ENCODE measurements at places on chromosomes 12 and 14.

GRCh38 chr14:40694023-40694422, 912.7 kb upstream of the LRFN5 start:
- DNase-seq: no peak

GRCh38 chr12:6745741-6746525, 7.0 kb downstream of the MLF2 start:
- DNase-seq: no peak

- DNase-seq: no peak
Measured at GRCh38 chr12:24079083-24079482, 129.6 kb upstream of the SOX5 start.

- no peak for DNase-seq
Measured at GRCh38 chr12:120692524-120693033, 5.6 kb downstream of the MLEC start.

GRCh38 chr12:23944067-23944466, 5.4 kb downstream of the SOX5 start:
- DNase-seq: no peak

DNA sequence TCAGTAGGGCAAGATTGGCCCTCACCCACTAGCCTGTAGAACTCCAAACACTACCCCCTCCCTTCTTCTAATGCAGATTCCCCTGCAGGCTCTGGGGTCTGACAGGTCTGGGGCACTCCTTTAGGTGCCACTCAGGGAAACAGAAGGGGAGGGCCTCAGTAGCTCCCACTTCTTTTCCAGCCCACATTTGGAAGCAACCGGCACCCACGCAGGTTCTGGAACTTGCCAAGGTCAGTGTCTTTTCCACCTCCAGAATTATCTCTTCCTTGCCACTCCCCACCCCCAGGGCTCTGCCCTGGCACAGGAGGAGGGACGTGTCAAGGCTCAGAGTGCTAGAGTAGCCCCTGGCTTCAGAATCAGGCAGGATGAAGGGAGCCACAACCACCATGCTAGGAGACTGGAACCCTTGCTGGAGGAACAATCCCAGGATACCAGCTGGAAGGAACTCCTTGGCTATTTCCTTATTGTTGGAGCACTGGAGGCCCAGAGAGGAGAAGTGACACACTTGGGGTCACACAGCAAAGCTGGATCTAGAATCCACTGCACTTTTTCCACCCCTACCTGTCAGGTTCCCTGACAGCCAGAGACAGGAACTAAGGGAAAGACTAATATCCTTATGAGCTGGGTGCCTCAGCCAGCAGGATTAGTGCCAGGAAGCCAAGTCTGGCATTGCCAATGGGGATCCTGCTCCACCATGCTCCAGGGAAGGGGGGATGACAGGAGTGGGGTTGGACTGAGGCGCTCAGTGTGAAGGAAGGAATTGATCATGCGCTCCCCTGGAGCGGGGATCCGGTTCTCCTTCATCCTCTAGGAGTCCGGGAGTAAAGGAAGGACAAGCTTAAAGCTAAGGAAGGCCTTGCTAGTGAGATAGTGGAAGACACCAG, 1.8 kb upstream of the FIGNL2 start:
- no peak for DNase-seq

- no peak for DNase-seq
Measured at GRCh38 chr12:64128366-64128765, 93.7 kb downstream of the KICS2 start.

GRCh38 chr12:121791671-121792551, 1.6 kb downstream of the RHOF start:
- no peak for DNase-seq

GRCh38 chr12:20490213-20490612, 121.9 kb downstream of the PDE3A start:
- DNase-seq: no peak

GRCh38 chr14:20707622-20708021, 19.1 kb downstream of the ANG start:
- no peak for DNase-seq

DNA sequence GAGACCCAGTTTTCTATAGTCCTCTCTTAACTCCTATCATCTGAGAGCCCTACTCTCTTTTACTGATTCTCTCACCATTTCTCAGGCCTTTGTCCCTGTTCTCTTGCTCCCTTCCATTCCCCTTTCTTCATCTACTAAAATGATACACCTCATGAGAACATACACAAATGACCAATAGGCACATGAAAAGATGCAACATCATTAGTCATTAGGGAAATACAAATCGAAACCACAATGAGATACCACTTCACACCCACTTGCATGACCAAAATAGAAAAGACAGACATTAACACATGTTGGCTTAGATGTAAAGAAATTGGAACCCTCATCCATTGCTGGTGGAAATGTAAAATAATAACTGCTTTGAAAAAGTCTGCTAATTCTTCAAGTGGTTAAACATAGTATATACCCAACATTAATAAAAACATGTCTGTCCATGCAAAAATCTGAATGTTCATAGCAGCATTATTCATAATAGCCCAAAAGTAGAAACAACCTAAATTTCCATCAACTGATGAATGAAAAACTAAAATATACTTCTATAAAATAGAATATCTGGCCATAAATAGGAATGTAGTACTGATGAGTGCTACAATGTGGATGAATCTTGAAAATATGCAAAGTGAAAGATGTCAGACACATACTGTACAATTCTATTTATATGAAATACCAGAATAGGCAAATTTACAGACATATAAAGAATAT, 66.0 kb downstream of the DENND5B start:
- DNase-seq: no peak

- no peak for DNase-seq
Measured at GRCh38 chr12:91565846-91566245, 383.2 kb upstream of the DCN start.

DNA sequence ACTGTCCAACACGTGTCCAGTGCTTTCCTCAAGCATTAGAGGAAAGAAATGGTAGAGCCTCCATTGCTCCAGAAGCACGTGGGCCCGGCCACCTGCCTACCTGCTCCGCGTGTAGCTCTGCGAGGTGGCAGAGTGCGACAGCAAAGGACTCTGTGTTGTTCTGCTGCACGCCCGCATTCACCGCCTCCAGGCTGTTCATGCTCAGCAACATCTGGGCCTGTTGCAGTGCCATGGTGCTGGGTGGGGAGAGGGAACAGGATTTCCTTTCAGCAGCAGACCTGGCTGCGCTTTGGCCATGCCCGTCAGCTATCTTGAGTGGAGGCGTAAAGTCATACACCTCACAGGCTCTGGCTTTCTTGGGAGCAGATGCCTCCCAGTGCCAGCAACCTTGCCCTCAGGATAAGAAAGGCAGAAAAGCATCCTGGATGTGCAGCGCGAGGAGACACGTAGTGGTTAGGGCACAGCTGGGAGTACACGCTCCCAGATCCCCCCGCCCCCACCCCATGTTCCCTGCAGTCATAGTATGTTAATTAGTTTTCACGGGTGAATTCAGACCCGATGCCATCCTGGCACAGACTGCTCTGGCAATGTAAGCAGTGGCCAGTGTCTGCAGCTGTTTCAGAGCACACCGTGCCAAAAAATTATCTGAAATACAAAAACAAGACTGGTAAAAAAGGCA, 25.1 kb downstream of the ANAPC5 start:
- no peak for DNase-seq

GRCh38 chr12:70186436-70186835, 56.8 kb upstream of the CNOT2 start:
- no peak for DNase-seq

DNA sequence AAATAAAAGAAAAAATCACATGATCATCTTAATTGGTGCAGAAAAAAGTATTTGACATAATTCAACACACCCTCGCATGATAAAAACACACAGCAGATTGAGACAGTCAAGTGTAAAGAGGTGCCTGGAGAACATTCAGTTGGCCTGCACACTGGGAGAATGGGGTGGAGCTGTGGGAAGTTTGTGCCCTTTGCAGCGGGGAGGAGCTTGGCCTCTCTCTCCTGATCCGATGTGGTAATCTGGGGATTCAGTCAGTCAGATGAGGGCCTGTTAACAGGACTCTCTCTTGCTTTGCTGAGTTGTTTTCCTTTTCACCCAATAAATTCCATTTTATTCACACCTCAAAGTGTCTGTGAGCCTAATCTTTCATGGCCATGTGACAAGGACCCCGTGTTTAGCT, 5.9 kb downstream of the SERPINA6 start:
- DNase-seq: no peak

- no peak for DNase-seq
Measured at GRCh38 chr12:124745891-124746570, 117.6 kb downstream of the SCARB1 start.

GRCh38 chr12:78199926-78200325, 369.2 kb downstream of the NAV3 start:
- DNase-seq: no peak

DNA sequence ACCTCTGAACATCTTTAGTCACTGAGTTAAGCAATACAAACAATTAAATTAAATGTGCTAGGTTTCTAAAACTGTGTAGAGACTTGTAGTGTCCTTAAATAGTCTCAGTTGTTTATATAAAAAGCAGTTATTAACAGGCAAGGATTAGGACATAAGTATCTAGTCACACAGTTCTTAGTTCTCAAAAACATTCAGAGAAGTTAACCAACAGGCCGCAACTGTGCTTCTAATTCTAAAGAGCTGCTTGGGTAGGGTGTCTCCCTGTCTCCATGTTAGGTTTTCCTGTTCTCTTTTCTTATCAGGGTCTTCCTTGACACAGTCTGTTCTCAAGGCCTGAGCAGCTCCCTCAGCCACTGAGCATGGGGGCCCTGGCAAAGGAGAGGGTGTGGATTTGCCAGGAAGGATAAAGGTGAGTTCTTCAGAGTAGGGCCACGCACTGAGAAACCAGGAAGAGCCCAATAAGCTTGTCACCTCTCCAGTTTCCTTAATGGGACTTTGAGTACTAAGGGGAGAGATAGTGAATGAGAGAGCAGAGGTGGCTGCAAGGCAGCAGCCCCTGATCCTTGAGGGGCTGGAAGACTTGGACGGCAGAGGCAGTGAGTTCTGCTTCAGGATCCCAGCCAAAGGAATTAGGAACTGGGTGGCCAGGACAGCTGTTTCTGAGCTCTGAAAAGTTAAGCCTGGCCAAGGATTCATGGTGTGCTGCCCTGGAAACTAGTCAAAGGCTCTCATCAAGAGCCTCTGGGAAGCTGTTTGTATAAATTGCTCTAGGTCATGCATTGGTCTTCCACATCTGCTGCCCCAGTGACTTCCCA, 177.3 kb downstream of the MYRFL start:
- DNase-seq: no peak

DNA sequence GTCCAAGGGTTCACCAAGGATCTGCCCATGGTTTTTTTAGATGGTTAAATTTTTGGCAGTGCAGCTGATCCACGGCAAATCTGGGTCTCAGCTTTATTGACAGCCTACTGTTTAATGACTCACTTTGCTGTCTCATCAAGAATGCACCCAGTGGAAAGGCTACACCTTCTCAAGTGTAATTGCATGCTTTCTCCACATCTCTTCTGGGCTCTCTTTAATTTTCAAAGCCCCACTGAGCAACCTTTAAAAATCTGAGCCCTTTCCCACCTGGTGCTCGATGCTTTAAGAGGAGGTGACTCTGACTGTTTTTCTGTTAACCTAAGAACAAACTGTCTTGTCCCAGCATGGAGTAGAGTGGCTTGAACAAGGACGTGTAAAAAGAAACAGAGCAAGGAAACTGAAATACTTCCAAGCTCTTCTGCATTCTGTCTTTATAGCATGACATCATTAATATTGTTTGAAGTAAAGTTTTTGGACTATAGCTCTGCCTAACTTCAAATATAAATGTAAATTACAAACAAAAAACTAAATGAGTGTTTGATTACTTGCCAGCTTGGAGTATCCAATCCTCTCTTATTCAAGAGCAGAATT, 214.2 kb upstream of the KRR1 start:
- no peak for DNase-seq

- no peak for DNase-seq
Measured at GRCh38 chr12:91617818-91618217, 435.2 kb upstream of the DCN start.

DNA sequence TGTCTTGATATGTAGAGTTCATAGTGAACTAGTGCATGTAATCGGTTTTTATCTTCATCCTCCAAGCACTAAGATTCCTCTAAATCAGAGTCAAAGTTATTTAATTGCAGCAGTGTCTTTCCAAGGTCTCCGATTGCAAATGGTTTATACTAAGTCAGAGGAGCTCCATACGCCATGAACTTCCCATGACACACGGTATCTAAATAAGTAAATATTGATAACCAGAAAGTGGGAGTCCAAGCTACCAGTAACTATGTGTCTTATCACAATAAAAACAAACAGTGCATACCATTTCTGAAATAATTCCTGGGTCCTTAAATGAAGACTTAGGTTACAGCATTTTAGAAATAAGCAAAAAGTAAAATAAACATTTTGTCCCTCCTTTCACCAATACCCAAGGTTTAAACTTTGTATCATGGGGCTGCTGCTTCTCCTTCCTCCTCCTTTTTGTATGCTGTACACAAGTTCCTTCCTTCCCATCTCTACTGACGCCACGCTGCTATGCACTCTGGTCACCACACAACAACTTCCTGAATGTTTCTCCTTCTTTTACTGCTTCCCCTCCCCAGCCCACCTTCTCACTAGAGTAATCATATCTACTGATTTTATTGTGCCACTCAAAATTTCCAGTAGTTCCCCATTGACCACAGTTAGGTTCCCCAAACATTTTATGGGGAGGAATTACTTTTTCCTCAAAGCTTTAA, 10.7 kb downstream of the NR1H4 start:
- DNase-seq: no peak

- DNase-seq: no peak
Measured at GRCh38 chr14:74456684-74457564, 30.9 kb upstream of the SYNDIG1L start.

DNA sequence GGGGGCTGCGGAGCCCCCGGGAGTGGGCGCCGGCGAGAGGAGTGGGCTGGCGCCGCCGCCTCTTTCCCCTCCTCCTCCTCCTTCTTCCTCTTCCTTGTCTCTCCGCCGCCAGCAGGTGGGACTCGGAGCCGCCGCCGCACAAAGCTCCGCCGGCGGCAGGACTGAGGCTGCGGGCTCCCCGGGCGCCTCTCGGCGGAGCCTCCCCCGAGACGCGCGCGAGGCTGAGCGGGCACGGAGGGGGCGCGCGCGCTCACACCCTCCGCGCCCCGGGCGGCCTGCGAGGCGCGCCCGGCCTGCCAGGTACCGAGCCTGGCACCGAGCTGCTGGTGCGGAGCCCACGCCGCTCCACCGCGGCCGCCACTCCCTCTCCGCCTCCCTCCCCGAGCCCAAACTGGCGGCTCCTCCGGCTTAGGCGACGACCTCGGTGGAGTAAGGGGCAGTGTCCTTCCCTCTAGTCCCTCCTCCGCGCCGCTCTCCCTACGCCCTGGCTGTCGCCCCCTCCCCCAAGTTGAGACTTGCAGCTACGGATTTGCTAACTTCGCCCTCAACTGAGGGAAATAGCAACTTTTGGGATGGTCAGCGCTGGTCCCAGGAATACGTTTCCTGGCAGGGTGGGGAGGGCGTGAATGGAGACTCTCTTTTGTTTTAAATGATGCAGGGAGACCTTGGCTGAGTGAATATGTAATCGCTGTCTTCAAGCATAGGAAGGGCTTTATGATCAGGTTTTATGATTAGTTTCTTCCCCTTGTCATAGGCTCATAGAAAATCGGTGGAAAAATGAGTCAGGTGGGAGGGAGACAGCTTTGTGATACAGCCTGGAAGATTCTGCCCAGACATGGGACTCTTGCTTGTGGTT, 199.5 kb upstream of the CAND1 start:
- DNase-seq: peak; percentile 15

GRCh38 chr14:52078721-52079120, 9.9 kb upstream of the NID2 start:
- DNase-seq: no peak

GRCh38 chr14:34398024-34398423, 64.0 kb downstream of the SPTSSA start:
- no peak for DNase-seq

Measured in activated CD4-positive, alpha-beta T cell treated with anti-CD3 and anti-CD28 coated beads for 1 hour (primary cell).